ENCODE measurements at places on chromosomes 4 and X.

- no peak for DNase-seq
Observed at GRCh38 chr4:54764476-54764875, 106.7 kb downstream of the KIT start.

GRCh38 chr4:7627251-7628250 lies 192.8 kb upstream of the PSAPL1 start:
- no peak for DNase-seq

DNA sequence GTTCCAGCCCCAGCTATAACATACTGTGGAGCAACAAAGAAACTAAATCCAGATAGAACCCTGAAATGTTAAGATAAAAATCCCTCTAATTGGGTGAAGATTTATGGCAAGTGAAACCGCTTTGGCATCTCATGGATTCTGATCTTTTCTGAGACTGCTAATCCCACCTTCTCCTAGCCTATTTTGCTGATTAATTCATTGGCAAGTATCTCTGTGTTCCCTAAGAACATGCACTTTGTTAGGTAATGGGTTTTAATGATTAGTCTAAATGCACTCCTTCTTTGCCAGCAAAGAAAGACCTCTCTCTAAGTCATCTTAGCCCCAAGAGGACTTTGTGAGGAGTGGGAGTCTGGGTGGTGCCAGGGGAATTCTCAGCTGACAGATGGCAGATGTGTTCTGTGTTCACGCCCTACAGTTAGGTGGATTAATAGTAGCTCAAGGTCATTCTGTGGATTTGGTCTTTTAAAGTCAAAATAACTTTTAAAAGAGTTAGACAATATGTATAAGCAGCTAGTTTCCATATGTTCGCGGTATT lies 171.3 kb downstream of the UNC5C start:
- no peak for DNase-seq

DNA sequence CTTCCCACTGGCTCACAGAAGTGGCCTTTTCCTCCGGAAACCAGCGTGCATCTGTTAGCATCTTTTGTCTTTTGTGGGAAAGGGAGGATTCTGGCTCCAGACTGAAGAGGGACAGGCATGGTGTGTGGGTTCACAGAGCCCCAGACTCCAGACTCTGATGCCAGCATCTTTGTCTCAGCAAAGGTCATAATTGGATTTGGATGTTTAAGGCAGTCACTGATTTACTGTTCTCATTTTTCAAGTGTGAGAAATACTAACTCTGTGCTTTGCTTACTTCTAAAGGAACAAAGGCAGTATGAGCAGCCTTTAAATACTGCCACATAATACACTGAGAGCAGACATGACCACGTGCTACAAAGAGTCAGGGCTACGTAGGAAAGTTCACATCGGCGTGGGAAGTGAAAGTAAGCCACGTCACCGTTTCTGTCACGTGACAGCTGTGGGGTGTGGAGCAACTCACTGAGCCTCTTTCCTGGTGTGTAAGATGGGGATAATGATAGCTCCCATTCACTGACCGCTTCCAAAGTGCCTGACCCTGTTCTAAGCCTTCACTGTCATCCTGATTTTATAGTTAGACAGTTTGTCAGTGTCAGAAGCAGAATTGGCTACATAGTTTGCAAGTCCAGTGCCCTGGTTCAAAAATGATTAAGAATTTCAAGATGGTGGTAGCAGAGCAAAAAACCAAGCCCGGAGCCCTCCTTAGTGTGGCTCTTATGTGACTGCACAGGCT lies 24.8 kb upstream of the TMSB4X start:
- DNase-seq: peak; percentile 71

- DNase-seq: no peak
Observed at GRCh38 chr4:7811536-7812191, 128.0 kb downstream of the AFAP1 start.

DNA sequence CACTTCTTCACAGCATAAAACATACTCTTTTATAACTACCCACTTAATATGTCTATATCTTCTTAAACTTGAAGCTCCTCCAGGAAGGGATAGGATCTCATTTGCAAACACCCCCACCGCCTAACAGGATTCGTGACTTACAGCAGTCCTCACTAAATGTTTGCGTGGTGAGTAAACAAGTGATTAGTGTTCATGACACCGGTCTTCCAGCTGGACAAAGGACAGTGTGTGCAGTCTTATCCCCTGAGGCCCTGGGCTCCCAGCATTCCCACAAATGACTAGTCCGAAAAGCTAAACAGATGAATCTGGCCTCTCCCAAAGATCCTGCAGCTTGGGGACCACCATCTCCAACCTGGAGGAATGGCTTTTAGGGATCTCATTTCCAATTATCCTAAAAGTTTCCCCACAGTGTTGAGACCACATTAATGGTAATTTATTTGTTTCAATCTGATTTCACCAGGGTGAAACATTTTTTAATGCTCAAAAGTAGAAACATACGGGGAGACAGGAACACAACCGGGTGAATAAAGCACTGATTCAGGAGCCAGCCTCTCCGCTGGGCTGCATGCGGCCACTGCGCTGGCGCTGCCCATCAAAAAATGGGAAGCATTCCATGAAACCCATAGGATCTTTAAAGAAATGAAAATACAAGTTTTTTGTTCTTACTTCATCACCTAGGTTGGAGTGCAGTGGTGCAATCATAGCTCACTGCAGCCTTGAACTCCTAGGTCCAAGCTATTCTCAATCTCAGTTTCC lies 69.2 kb downstream of the HADH start:
- DNase-seq: no peak

DNA sequence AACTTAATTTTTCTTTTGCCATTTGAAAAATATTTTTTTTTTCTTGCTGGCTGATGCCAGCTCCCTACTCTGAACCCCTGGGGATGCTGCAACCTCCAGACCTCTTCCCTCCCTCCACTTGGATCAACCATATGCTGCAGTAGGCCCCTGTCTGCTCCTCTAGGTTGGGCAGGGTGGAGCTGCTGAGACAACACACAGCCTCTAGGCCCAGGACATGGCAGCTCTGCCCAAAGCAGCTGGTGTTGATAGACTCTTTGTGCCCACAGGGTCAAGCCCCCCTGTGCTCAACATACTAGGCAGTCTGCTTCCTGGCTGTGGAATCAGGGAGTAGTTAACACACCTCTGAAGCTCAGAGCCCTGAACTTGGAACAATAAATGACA lies 19.9 kb upstream of the CLNK start:
- DNase-seq: no peak

DNA sequence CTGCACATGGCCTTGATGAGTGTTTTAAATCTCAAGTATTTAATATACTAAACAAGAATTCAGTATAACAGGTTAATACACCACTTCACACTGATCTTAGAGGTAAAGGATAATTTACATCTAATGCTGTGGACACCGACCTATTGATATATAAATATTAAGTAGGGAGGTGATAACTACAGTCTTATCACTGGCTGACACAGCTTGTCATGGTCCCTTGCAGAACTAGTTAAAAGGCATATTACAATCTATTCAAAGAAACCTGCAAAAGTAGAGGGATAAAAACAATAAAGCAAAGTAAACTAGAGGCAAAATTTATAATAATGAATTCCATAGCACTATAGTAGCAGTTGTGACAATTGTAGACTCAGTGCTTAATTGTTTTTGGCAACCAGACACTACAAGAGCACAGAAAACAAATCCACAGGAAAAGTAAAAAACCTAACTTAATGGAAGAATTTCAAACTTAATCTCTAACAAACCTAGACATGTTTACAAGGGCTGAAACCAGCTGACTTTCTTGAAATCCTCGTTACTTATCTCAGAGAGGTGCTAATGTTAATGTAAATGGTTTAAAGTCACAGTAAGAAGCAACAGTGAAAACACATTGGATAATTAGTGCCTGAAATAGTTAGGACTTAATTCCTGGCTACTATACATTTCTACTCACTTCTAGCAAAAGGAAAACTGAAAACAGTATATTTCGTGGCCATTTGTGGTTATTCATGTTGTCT lies 25.0 kb downstream of the MFAP3L start:
- DNase-seq: no peak

Measured in stimulated activated CD4-positive, alpha-beta T cell treated with anti-CD3 and anti-CD28 coated beads, Interleukin-12 subunit alpha, Interleukin-12 subunit beta, amount 100 ng/mL, for 4 hours (primary cell).